Fibroblast of lung (primary cell): ENCODE measurements at places on chromosomes 4 and X. TPM values are rescaled to one million over a fixed set of nuclear protein-coding genes. Genes with fewer than 3 reads are reported as not detected.

DNA sequence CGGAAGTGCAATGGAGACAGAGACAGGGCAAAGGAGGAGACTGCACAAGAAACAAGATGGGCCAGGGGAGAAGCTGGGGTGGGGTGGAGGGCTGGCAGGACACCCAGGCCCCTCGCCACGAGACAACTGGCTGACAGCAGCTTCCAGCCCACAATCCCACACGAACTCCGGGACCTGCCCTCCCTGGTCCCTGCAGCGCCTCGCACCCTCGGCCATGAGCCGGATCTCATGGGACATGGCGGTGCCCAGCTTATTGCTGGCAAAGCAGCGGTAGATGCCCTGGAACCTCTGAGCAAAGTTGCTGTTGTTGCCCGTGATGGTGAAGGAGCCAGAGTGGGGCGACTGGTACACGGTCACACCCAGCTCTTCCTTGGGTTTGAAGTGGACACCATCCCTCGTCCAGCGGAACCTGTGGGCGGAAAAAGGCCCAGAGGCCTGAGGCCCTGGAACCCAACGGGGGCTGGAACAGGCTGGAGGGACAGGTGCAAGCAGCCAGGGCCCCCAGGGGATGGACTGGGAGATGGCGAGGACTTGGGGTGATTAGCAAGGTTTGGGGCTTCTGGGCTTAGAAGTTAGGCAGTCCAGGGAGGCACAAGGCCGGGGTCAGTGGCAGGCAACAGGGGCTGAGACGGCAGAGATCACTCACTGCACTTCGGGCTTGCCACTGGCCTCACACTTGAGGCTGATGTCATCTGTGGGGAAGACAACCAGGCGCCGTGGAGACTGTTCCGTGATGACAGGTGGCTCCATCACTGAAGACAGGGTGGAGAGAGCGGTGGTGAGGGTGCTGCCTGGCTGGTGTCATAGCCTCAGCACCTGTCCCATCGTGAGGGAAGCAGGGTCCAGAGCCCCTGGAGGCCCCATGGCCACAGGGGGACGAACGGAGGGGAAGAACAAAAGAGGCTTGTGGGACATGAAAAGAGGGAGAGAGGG is 13.8 kb downstream of the L1CAM start:
- H3K27me3 ChIP-seq = no peaks in the 10 kb centered on the region
- H3K27ac ChIP-seq = no peak overlapping the region
- H3K4me1 ChIP-seq = no peaks in the 10 kb centered on the region
- no peak overlapping the region for H3K4me3 ChIP-seq
- H3K36me3 ChIP-seq = no peaks in the 10 kb centered on the region

DNA sequence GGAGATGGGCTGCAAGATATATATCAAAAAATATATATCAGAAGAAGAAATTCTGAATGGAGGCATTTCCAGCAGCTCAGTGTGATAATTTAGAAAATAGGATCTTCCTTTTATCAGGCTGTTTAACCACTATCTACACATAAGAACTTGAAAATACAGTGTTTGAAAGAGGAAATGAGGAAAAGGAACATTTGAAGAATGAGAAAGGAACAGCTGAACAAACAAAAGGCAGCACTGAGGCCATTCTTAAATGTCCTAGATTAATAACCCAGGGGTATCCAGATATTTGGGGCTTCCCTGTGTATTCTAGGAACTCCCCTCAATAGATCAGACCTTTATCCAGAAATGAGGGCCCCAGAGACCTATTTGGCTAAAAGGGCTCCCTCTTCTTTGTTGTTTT is 4.1 kb downstream of the SLC39A8 start:
- H3K27ac ChIP-seq = no peak overlapping the region
- peak; percentile 14 for DNase-seq
- no peak overlapping the region for H3K4me3 ChIP-seq
- no peaks in the 10 kb centered on the region for H3K36me3 ChIP-seq

DNA sequence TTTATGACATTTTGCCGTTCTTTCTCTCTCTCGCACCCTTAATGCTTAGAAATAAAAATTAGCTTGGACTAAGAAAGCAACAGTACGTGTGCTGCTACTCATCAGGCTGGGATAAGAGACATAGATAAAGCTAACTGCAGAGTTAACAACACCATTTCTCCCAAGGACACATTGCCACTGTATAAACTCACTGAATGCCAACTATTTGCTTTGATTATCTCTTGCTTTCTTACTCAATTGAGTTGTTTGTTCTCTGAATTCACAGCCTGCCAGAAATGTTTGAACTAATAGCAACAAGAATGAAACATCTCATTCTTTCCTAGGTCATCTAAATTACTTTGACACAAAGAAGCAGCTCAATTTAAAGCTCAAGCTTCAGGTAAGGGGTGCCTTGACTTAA is 34.6 kb downstream of the F8 start:
- H3K27ac ChIP-seq = no peak overlapping the region
- DNase-seq = no peak
- H3K4me1 ChIP-seq = no peaks in the 10 kb centered on the region
- no peaks in the 10 kb centered on the region for H3K36me3 ChIP-seq
- H3K4me3 ChIP-seq = no peak overlapping the region

The TMPRSS11B gene
- not detected in 2 replicates for total RNA-seq

DNA sequence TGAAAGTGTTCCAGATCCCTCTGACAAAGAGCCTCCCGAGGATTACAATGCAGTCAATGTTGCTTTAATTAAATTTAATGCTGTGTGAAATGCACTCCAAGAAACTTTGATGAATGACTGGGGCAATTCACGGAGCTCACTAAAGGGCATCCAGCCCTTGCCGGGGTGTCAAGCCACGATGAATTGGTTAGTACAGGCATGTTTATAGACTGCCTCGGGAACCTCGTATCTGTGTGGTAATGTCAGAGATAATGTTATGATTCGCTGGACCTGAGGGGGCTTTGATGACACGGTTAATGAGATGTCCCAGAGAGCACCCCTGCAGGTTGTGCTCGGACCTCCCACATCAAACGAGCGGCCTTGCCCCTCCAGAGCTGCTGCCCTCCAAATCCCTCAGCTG is 428.8 kb downstream of the NKX6-1 start:
- H3K27me3 ChIP-seq = no peaks in the 10 kb centered on the region
- no peak overlapping the region for H3K4me3 ChIP-seq
- H3K4me1 ChIP-seq = no peaks in the 10 kb centered on the region

- no peak for DNase-seq
- H3K36me3 ChIP-seq = no peaks in the 10 kb centered on the region
- H3K4me1 ChIP-seq = no peaks in the 10 kb centered on the region
- H3K4me3 ChIP-seq = no peak overlapping the region
Measured at GRCh38 chr4:14419516-14419915, 582.8 kb upstream of the CPEB2 start.

DNA sequence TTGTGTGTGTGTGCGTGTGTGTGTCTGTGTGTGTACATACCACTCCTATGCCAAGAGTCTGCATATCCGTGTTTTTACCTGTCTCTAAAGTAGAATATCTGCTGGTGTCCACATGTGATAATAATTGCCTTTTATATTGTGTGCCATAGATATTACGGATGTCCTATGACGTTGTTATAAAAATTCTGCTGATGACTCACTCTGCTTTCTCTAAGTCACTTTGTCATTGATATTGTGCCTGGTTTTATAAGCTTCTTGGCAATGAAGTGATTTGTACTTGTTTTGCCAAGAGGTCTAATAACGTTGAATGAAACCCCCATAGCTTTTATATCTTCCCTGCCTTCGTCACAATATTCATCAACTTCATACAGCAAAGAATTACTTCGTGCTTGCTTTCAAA is 102.6 kb upstream of the C1GALT1C1 start:
- no peak overlapping the region for H3K4me3 ChIP-seq
- no peak overlapping the region for H3K27ac ChIP-seq
- H3K36me3 ChIP-seq = no peaks in the 10 kb centered on the region
- H3K4me1 ChIP-seq = no peaks in the 10 kb centered on the region
- DNase-seq = peak; percentile 20

The CENPVL1 gene
- total RNA-seq = not detected in 2 replicates

The AMTN gene
- not detected in 2 replicates for total RNA-seq

DNA sequence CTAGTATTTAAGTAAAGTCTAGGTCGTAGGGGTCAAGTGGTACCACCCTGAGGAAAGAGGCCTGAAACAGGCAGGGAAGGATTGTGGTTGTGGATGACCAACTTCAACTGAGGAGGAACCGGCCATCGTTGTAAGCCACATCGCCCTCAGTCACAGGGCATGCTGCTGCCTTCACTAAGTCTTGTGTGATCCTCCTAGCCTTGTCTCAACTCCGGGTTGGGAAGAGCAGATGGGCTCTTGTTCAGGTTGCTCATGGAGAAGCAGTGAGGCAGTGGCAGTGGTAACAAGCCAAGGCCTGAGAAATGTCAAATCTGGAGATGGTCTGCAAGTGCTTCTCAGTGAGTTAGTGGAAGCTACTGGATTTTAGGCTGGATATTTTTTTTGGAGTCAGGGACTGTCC is 22.8 kb upstream of the NKX3-2 start:
- no peak for DNase-seq
- H3K4me1 ChIP-seq = no peaks in the 10 kb centered on the region
- H3K36me3 ChIP-seq = peaks cover 6% of the 10 kb centered on the region
- H3K27ac ChIP-seq = no peak overlapping the region
- no peak overlapping the region for H3K4me3 ChIP-seq
- H3K27me3 ChIP-seq = no peaks in the 10 kb centered on the region

DNA sequence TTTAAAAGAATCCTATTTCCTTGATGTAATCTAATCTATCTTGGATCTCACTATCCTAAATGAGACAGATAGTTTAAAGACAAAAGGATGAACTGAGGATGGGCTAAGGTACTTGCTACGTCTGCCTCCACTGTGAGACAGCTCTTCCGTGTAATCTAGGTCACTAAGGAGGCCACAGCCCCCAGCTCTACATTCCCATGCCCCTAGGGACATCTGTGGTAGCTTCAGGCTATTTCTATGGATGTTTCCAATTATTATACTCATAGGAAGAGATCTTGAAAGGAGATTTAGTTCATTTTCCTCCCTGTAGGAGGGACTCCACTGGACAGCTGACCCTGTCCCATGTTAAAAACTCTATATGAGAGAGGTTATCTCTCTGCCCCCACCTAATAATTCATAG is 140.8 kb upstream of the TRPC5 start:
- H3K27me3 ChIP-seq = no peaks in the 10 kb centered on the region
- H3K36me3 ChIP-seq = no peaks in the 10 kb centered on the region

DNA sequence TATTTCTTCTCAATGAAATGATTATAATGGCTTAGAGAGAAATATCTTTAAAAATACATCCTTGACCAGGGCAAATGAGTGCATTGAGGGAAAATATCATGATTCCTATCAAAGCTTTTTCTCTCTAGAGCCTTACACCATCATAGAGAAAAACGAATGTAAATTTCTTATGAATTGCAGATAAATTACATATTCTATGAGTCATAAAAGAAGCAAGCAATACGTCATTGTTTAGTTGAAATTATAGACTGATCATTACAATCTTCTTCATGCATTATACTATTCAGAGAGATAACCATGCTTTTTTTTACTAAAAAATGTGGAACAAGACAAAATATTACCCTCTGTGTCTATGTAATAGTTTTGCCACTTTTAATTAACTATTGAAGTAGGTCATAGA is 100.9 kb upstream of the RXFP1 start:
- no peak overlapping the region for H3K4me3 ChIP-seq
- no peak overlapping the region for H3K27ac ChIP-seq
- no peaks in the 10 kb centered on the region for H3K36me3 ChIP-seq
- H3K4me1 ChIP-seq = no peaks in the 10 kb centered on the region

- H3K4me3 ChIP-seq = no peak overlapping the region
- no peaks in the 10 kb centered on the region for H3K27me3 ChIP-seq
- H3K27ac ChIP-seq = no peak overlapping the region
- no peaks in the 10 kb centered on the region for H3K4me1 ChIP-seq
- H3K36me3 ChIP-seq = no peaks in the 10 kb centered on the region
Measured at GRCh38 chr4:188053302-188053701, 56.1 kb downstream of the TRIML2 start.

DNA sequence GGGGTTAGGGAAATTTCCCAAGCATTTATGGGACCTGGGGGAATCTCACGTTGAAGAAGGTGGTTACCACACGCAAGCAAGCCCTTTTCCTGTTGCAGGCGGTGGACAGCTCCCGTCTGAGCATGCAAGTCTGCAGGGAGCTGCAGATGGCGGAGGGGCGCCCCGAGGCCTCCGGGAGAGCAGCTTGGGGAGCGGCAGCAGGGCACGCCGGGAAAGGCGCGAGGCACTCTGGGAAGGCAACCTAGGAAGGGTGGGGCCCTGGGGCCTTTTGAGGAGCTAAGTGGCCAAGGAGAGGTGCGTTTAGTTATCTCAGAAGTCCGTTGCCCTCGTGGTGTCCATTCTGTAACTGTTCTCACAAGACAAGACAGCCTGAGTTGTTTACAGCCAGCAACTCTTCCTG is 57.0 kb upstream of the SLC25A4 start:
- no peak overlapping the region for H3K27ac ChIP-seq
- no peak overlapping the region for H3K4me3 ChIP-seq
- H3K4me1 ChIP-seq = no peaks in the 10 kb centered on the region
- H3K27me3 ChIP-seq = no peaks in the 10 kb centered on the region
- H3K36me3 ChIP-seq = no peaks in the 10 kb centered on the region

The RNF150 gene
- total RNA-seq = 0.51 and 0.66 TPM in 2 replicates

DNA sequence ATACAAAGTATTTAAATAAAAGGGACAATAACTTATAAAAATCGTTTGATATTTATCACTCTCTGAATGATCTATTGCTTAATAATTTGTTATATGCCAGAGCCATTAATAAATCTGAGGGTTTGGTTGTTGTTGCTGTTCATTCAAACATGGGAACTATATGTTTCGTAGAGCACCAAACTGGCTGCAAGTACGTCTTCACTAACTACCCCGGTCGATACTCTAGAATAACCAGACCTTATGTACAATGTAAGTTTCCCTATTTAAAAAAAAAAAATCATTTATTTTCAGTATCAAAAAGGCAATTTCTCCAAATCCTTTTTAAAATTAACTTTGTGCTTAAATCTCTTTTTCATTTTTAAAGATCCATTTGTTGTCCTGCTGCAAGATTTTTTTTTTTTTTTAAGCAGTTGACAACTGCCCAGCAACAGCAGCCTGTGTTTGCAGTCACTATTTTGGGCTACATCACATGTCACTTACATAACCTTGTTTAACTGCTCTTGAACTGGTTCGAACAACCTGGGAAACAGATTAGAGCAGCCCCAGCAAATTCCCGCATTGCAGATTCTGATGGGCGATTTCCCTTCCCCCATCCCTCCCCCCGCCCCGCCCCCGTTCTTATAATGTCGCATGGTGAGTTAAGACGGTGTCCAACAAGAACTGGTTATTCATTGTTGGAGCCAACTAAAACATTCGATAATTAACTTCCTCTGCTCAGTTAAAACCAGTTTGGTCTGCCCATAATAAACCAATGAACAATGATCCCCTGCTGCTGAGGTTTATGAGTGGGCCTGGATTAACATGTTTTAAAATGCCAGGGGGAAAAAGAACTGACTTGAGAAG is 238.9 kb downstream of the NR3C2 start:
- no peaks in the 10 kb centered on the region for H3K36me3 ChIP-seq
- no peak for DNase-seq
- no peak overlapping the region for H3K27ac ChIP-seq
- no peaks in the 10 kb centered on the region for H3K27me3 ChIP-seq

The MAGEA12 gene
- total RNA-seq = not detected in 2 replicates
